ENCODE measurements at places on chromosomes 3 and 15.

GRCh38 chr3:127151992-127152650 lies 40.8 kb upstream of the PRR23E start:
- no peak overlapping the region for H3K27ac ChIP-seq
- DNase-seq, result peak; percentile 53
- peaks cover 9% of the 10 kb centered on the region for H3K27me3 ChIP-seq

DNA sequence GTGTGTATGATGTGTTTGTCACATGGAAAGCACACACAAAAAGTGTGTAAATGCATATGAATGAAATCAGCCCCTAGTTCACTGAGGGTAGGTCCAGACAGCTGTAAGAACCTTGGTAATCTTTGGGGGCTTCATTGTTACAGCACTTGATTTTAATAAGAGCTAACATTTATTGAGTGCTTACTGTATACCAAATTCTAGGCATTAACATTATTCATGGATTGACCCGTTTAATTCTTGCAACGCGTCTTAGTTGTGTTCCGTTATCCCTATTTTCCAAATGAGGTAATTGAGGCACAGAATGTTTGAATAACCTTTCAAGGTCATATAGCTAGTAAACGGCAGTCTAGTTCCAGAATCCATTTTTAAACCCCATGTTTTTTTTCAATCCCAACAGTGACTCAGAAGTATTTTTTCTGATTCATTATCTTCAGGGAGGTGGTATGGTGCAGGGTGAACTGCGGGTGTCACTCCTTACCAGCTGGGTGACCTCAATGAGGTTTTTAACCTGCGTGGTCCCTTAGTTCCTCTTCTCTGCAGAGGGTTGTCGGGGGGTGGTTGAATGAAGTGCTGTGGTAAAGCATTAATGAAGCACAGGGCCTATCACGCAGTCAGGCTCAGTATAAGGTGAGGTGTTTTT lies 14.2 kb downstream of the RAB8B start:
- DNase-seq, result peak; percentile 39
- no peak overlapping the region for H3K27ac ChIP-seq
- H3K36me3 ChIP-seq, result 0 out of 2 replicates have a peak, but pooled peaks cover 3% of the 10 kb centered on the region
- peaks cover 15% of the 10 kb centered on the region for H3K4me1 ChIP-seq

GRCh38 chr15:45377609-45378148 lies 665 bp downstream of the GATM start:
- H3K27me3 ChIP-seq, result peaks cover 64% of the 10 kb centered on the region
- H3K4me3 ChIP-seq, result peak overlapping the region; percentile 67
- H3K27ac ChIP-seq, result no peak overlapping the region
- no peaks in the 10 kb centered on the region for H3K4me1 ChIP-seq

GRCh38 chr15:101019366-101019896 lies 100.3 kb downstream of the LRRK1 start:
- no peaks in the 10 kb centered on the region for H3K27me3 ChIP-seq
- 0 out of 2 replicates have a peak, but pooled peaks cover 3% of the 10 kb centered on the region for H3K36me3 ChIP-seq
- H3K4me3 ChIP-seq, result no peak overlapping the region
- H3K27ac ChIP-seq, result no peak overlapping the region
- DNase-seq, result no peak

- H3K27ac ChIP-seq, result no peak overlapping the region
- peaks cover 9% of the 10 kb centered on the region for H3K4me1 ChIP-seq
- DNase-seq, result no peak
- no peak overlapping the region for H3K4me3 ChIP-seq
- no peaks in the 10 kb centered on the region for H3K27me3 ChIP-seq
Measured at GRCh38 chr3:110612045-110612444, 459.6 kb upstream of the NECTIN3 start.

DNA sequence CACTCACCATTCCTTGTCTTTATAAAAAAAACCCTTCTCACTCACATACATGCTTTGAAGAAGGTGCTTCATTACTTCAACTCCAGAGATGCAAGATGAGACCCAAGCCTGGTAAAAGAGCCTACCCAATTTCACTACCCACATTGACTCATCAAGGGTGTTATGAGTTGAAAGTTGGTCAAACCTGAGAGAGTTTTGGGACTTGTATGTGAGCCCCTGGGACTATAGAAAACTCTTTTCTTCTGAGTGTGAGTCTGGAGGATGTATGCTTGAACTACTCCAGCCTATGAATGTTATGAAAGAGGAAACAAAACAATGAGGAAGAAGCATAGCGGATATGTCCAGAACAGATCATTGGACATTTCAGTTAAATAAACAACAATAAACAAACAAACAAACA lies 106.5 kb upstream of the SATB1 start:
- H3K4me1 ChIP-seq, result no peaks in the 10 kb centered on the region
- no peak for DNase-seq
- no peaks in the 10 kb centered on the region for H3K36me3 ChIP-seq
- H3K27ac ChIP-seq, result no peak overlapping the region
- no peak overlapping the region for H3K4me3 ChIP-seq
- H3K27me3 ChIP-seq, result no peaks in the 10 kb centered on the region

- H3K27ac ChIP-seq, result no peak overlapping the region
- no peaks in the 10 kb centered on the region for H3K27me3 ChIP-seq
- H3K4me1 ChIP-seq, result no peaks in the 10 kb centered on the region
- no peak overlapping the region for H3K4me3 ChIP-seq
Measured at GRCh38 chr3:31829826-31830426, 151.1 kb downstream of the OSBPL10 start.

DNA sequence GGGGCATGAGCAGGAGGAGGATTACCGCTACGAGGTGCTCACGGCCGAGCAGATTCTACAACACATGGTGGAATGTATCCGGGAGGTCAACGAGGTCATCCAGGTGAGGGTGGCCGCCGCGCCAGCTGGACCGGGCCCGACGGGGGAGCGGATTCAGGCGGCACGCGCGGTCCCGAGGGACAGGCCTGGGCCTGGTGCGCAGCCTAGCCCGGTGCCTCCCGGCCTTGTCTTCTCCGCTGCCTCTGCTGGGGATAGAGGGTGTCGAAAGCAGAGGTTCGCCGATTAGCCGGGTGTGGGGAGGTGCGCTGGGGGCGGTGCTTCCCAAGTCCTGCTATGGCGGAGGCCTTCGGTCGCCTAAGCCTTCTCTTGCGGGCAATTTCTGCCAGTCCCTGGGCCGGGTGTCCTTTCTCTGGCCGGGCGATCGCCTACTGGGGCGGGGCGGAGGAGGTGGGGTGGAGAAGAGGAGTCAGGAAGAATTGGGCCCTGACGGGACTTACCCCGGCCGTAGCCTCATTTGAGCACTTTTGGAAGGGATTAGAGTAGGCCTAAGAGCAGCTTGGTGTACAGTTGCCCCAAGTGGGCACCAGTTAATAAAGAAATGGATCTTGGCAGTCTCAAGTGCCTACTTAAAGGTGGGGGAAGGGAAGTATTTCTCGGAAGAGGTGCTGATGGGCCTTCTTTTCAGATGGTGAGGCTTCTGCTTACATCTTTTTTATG lies 940 bp downstream of the ARIH1 start:
- DNase-seq, result peak; percentile 90
- peaks cover 31% of the 10 kb centered on the region for H3K4me1 ChIP-seq

- H3K27ac ChIP-seq, result no peak overlapping the region
- no peak overlapping the region for H3K4me3 ChIP-seq
- H3K4me1 ChIP-seq, result no peaks in the 10 kb centered on the region
- H3K36me3 ChIP-seq, result no peaks in the 10 kb centered on the region
- no peaks in the 10 kb centered on the region for H3K27me3 ChIP-seq
Measured at GRCh38 chr3:41297750-41298149, 98.4 kb downstream of the CTNNB1 start.

Data from GM23248 (cell line).